ENCODE measurements at places on chromosomes 4 and X.

DNA sequence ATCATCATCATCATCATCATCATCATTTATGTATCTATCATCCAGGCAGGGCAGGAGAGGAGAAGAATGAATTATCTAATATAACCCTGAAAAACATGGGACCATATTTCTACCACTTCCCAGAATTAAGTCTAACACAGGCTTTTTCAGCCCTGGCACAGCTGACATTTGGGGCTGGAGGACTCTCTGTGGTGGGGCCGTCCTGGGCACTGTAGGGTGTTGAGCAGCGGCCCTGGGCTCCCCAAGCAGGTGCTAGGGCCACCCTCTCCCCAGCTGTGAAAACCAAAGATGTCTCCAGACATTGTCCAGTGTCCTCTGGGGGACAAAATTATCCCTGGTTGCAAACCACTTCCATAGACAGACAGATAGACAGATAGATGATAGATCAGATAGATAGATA, 288.4 kb downstream of the CRLF2 start:
- DNase-seq: no peak

DNA sequence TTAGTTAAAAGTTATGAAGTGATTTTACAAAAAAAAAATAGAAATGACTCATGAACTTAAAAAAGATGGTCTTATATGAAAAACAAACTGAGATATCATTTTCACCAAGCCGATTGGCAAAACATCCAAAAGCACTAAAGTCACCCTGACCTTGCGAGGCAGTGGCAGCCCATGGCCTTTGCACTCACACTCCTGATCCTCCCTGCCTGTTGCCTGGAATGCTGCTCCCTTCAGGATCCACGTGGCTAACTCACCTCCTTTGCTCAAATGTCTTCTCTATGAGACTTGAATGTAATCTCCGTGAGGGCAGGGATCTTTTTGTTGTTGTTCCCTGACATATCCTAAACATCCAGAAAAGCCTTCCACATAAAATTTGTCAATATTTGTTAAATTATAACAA, 106.4 kb downstream of the RAPGEF2 start:
- no peak for DNase-seq

DNA sequence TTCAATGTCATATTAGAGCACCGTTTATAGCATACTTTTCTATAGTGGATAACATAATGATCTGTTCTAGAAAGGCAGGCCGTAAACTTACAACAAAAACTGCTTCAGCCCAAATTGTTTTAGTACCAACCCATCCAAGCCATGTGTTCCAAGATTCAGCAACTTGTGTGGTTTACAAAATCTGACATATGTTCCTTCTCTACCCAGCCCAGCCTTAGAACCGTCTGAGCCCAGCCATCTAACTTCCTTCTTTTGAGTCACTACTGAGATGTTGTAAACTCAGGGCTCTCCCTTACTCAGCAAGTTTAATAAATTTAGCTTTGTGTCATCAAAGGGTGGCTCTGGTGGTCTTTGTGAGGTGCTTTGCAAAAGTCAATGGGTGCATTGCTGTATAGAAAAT, 32.4 kb upstream of the REPS2 start:
- DNase-seq: no peak

DNA sequence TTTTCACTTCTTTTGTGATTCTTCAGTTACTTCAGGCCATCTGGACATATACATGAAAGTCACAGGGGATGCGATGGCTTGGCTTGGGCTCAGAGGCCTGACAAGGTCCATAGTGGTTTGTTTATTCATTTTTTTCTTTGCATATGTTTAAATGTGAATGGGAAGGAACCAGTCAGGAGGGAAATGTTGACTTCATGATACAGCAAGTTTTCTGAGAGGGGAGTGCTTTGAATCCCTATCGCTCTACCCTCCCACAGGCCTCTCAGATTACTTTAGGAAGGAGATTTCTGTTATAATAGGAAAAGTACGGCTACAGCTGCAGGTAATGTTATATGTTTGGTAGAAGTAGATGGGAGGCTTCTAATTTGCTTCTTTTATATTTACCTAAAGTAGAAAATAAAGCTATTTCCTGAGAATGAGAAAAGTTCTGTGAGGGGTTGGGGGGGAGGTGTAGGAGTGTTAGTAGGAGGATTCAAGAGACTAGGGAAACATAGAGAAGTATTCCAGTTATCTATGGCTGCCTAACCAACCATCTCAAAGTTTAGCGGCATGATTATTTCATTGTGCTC, 322.9 kb downstream of the RAPGEF2 start:
- no peak for DNase-seq

- no peak for DNase-seq
Observed at GRCh38 chrX:110168585-110168984, 149.3 kb downstream of the AMMECR1 start.
